GM13976 (cell line): ENCODE measurements at places on chromosomes 3 and 15.

DNA sequence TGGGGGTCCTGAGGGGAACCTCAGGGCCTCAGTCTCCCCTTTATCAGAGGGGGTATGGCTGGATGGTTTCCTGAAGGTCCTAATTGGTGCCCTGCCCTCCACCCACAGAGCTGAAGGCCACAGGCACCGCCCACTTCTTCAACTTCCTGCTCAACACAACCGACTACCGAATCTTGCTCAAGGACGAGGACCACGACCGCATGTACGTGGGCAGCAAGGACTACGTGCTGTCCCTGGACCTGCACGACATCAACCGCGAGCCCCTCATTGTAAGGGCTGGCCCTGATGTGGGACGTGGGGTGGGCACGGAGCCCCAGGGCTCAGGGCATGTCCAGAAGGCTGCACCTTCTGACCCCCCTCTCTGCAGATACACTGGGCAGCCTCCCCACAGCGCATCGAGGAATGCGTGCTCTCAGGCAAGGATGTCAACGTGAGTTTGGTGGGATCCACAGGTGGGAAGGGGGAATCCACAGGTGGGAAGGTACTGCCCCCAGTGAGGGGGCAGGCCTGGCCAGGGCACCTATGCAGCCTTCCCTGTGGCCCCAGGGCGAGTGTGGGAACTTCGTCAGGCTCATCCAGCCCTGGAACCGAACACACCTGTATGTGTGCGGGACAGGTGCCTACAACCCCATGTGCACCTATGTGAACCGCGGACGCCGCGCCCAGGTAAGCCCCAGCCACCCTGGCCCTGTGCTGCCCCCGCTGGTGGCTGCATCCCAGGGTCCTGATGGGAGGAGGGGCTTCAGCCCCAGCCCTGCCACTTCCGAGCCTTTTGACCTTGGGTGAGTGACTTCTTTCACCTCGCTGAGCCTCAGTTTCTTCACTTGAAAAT is 17.5 kb upstream of the GNAT1 start:
- no peak for DNase-seq

GRCh38 chr15:55320238-55320550 is 1.2 kb downstream of the PIGB start:
- DNase-seq: no peak

- DNase-seq: no peak
Measured at GRCh38 chr15:57334257-57334656, 42.0 kb upstream of the CGNL1 start.

DNA sequence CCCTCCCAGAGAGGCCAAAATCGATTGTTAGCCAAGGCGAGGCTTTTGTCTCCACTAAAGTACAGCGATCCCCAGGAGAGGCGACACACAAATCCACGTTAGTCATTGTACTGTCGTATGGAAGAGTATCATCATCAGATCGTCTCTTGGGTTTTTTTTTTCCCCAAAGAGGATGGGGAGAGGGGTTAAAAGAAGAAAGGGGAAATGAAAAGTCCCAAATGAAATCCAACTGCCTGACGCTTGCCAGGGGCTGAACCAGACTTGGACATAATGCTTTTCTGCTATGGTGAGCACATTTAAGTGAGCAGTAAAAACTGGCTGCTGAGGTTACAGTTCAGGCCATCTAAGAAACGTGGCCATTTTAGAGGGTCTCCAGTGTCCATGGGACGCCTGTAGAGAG is 37.9 kb upstream of the CTSH start:
- DNase-seq: no peak

DNA sequence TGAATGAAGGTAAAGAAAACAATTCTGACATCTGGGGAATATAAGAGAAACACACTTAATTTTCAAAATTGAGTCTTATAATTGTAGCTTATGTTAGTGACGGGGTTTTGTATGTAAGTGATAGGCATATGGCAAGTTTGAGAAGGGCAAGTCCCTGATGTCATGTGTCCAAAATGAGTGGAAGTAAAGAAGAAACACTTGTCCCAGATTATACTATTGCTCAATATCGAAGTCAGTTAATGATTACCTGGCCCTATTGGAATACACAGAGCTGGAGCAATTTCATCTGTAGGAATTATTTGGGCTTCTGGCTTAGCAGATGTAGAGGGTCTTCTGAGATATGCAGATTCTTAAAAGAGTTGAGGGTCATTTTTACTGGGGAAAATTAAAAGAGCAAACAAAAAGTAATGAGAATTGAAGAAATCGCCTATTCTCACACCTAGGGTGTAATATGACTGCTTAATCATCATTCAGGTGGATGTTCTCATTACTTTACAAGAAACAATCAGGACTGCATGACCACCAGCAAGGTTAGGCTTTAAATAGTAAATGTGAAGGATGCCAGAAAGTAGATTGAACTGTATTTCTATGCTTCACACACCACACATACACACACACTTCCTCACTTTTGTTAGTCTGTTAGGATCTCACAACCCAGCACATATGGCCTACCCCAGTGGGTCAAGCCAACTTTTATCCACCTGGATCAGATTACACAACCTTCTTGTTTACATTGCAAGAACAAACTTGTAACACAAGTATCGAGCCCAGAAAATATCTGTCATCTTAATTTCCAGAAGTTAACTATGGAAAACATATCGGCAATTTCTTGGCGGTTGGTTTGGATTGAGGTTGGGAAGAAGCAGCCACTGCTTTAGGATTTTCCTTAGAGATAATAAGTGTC is 183.3 kb upstream of the LRRC3B start:
- DNase-seq: no peak

GRCh38 chr15:77243135-77243534 is 172.2 kb upstream of the TSPAN3 start:
- no peak for DNase-seq

DNA sequence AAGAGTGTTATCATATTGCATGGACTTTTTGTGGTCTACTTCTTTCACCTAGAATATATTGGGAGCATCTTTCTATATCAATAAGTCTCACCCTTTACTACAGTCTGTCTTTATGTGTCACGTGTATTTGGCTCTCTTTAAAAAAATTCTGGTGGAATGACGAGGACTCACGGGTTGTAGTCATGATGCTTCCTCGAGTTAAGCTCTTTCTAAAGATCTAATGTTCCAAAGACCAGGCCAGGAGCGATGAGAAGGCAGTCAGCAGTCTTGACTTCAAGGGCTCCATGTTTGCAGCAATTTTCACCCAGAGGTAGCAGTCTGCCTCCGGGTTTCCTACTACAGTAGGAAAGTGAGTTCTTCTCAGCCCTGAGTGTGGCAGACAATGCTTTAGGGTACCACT is 88.9 kb downstream of the FRMD4B start:
- DNase-seq: no peak

- DNase-seq: no peak
Measured at GRCh38 chr15:45471151-45471550, 51.4 kb downstream of the SLC30A4 start.
